ENCODE measurements at places on chromosomes 7 and 10.

- peaks cover 2% of the 10 kb centered on the region for H3K27me3 ChIP-seq
- H3K27ac ChIP-seq: no peak overlapping the region
- peaks cover 1% of the 10 kb centered on the region for H3K36me3 ChIP-seq
- no peak overlapping the region for H3K4me3 ChIP-seq
Measured at GRCh38 chr7:3089493-3089892, 45.8 kb upstream of the CARD11 start.

DNA sequence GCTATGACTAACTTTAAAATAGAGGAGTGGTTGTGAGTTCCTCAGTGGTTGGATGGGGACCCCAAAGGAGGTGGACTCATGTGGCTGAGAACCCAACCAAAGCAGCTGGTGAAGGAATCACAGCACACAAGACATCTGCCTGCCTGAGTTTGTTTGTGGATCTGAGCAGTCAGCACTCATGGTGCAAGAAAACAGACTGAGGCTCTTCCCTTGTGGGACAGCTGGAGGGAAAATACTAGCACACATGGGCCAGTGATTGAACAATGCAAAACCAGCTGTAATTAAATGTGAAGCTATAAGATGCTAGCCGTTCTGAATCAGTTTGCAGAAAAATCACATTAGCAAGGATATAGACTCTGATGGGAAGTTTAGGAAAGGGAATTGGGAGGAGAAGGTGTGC lies 707.3 kb downstream of the GRID1 start:
- H3K27ac ChIP-seq: no peak overlapping the region
- H3K27me3 ChIP-seq: no peaks in the 10 kb centered on the region
- no peak for DNase-seq
- no peaks in the 10 kb centered on the region for H3K36me3 ChIP-seq

DNA sequence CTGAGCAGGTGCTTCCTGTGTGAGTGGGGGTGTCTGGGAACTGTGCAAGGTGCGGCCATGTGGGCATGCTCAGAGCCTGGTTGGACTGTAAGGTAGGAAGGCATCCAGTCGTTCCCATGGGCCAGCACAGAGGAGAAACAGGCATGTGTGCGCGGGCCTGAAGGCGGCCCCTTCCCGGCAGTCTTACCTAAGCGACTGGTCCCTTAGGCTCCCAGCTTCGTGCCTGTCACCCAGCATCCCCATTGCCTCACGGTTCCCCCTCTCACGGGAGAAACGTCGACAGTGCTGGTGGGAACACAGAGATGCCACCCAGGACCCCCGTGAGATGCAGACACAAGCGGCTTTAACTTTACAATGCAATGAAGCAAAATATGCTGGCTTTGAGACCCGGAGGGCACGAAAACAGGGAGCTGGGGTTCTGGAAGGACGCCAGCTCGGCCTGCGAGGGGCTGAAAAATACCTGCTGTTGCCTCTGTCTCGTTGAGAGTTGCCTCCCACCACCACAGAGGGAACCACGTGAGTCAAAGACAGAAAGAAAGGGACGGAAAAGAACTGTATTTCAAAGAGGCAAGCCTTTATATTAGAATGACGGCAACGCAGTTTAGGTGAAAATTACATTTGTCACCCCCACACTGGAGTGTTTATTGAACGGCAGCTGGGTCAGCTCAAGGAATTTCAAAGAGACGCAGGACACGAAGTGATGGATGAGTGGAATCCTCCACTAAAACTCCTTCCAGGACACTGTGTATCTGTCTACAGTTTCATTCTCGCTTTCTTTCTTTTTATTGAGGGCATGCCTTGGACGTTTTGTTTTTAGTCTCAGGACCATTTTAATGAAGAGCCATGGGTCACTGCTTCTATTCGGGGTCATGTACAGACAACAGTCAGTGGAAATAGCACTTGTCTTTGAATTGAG lies 128.4 kb downstream of the DNAJB6 start:
- H3K27ac ChIP-seq: no peak overlapping the region
- H3K4me1 ChIP-seq: peaks cover 18% of the 10 kb centered on the region
- H3K4me3 ChIP-seq: no peak overlapping the region
- peaks cover 2% of the 10 kb centered on the region for H3K36me3 ChIP-seq

DNA sequence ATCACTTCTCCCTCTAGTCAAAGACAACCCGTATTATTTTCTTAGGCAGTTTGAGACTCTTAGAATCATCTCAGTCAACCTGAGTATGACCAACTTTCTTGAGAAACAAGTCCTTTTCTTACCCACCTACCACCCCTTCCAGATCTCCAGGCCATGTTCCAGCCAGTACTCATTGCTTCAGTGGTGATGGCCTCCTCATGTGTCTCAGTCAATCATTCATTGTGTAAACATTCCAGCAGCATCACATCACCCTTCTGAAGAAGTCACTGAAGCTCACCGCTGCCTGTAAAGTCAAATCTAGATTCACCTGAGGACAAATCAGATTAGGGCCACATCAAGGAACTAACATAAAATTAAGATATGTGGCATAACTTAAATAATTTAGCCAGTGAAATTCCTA lies 467.2 kb upstream of the NRP1 start:
- no peak overlapping the region for H3K27ac ChIP-seq
- H3K36me3 ChIP-seq: no peaks in the 10 kb centered on the region
- no peak for DNase-seq
- no peaks in the 10 kb centered on the region for H3K27me3 ChIP-seq

All from activated T-helper 1 cell treated with anti-CD3 and anti-CD28 coated beads, Interleukin-12 subunit alpha, Interleukin-12 subunit beta, Interleukin-2, Interleukin-4 antibody, amounts not matched to agents 30 ng/mL and 10 ng/mL and 1 ng/mL, durations not matched to agents 14 hours and 24 hours and 36 hours (primary cell).